ENCODE measurements at places on chromosomes 4 and X.

DNA sequence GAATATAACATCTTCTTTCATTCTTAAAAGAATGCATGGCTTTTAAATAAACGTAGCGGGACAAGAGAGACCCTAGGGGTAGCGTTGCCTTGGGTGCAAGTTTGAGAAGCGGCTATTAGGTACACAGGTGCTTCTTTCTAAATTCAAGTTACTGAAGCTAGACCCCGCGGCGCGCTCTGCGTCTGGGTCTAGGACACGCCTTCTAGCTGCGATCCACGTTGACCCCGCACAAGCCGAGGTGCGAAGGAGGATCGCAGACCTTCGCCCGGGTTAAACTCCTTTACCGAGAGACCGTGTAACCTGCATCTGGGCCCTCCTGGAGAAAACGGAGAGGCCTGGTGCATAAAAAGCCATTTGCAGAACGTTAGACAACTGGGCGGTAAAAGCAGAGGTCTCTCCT, 25.5 kb upstream of the EXOC1L start:
- DNase-seq: no peak

DNA sequence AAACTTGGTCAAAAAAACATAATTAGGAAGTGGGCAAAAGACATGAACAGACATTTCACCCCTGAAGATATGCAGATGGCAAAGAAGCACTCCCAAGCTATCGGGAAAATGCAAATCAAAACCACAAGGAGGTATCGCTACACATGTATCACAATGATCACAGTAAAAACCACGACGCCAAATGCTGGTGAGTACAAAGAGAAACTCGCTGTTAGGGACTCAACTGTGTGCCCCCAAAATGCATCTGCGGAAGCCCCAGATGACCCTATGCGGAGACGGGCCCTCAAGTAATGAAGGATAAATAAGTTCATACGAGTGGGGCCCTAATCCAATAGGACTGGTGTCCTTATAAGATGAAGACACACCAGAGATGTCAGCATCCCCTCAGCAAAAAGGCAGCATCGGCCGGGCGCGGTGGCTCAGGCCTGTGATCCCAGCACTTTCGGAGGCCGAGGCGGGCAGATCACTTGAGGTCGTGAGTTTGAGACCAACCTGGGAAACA, 10.2 kb downstream of the GAK start:
- DNase-seq: no peak

DNA sequence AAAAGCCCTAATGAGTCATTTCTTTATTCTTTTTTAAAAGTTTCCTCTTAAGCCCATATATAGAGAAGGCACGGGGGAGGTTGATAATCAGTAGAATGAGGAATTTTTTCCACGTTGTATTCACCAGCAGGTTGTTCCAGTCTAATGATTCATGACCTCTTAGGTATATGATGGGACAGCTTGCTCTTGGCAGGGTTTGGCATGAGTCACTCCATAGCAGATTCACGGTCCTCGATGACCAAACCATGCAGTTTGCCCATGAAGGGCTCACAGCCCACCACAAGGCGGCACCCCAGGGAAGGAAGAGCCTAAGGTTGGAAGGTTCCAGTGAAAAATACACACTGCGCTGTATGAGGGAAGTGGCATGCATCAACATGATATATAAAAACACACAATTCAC, 623.8 kb upstream of the DIPK2B start:
- DNase-seq: no peak

DNA sequence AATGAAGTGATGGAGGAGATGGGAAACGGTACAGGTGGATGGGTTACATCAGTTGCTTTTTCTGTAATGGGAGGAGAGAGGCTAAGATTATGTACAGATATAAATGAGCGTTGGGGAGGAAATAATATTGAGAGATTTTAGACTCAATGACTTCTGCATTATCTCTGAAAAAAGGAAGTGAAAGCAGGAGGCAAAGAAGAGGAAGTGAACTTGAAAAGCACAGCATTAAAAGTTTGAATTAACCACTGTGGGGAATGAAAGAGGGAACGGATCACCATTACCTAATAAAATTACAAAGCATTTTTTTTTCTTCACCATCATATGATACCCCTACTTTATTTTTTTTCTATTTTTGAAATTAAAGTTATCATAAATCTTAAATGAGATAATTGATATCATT, 1025.5 kb downstream of the RPA4 start:
- no peak for DNase-seq

DNA sequence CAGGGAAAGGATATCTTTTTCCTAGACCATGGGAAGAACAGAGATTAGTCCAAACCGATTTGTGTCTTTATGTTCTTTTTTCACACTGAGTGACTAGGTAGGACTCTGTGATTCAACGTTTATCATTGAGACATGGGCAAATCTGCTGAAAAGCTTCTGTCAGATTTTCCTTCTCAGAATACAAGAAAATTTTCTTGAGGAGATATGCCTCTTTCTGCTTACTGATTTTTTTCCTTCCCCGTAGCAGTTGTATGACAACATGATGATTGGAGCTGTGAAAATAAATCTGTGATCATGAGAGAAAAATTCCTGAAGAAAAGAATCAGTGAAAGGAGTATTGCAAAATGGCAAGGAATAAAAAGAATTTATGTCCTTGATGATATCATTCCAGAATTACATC, 130.6 kb upstream of the FAT4 start:
- no peak for DNase-seq

- no peak for DNase-seq
Measured at GRCh38 chr4:80532674-80533333, 197.3 kb downstream of the CFAP299 start.

DNA sequence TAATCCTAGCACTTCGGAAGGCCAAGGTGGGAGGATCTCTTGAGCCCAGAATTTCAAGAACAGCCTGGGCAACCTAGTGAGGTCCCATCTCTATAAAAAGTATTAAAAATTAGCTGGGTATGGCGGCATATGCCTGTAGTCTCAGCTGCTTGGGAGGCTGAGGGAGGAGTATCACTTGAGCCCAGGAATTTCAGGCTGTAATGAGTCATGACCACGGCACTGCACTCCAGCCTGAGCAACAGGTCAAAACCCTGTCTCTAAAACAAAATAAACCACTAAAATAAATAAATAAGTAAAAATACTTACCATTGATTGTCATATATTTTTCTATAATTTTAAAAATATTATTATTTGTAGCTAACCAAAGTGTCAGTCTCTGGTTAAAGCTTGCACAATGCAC, 315.6 kb upstream of the SMIM31 start:
- DNase-seq: no peak

GRCh38 chrX:404656-405055, 17.9 kb upstream of the PPP2R3B start:
- DNase-seq: no peak

DNA sequence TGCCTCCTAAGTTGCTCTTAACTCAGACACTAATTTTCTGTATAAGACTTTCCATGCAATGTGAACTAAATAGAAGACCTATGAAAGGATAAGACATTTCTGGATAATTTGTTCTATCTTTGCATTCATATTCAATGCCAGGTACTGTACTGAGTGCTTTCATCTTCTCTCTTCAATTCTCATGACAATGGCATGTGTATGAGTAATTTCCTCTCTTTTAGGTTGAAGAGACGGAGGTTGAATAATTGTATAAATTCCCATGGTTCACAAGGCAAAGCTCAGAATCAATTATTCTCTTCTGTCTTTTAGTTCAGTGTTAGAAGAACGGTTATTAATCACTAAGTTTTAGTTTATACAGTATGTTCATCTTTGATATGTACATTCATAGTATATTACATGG, 29.3 kb upstream of the CFAP299 start:
- no peak for DNase-seq

- no peak for DNase-seq
Measured at GRCh38 chr4:128950796-128951195, 141.3 kb downstream of the JADE1 start.

GRCh38 chr4:2079926-2080325, 20.8 kb downstream of the NAT8L start:
- no peak for DNase-seq

DNA sequence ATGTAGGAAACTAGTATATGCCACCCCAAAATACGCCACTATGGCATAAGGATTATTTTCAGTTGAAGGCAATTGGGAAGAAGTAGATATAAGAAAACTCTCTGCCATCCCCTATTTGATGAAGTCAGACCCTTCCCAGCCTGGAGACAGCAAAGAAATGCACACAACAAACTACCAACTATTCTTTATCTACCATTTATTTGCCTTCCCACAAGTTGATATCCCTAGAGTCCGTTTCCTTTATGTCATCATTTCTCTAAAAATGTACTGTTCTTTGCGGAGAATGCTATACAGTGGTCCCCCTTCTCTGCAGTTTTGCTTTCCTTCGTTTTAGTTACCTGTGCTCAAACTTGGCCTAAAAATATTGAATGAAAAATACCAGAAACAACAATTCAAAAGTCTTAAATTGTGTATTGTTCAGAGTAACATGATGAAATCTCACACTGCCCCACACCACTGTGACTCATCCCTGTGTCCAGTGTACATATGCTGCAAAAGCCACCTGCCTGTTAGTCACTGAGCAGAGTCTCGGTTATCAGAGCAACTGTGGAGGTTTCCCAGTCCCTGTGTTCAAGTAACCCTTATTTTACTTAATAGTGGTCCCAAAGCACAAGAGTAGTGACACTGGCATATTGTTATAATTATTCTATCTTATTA, 152.3 kb downstream of the WDFY3 start:
- DNase-seq: no peak

GRCh38 chrX:112785344-112785743, 55.3 kb downstream of the AMOT start:
- DNase-seq: no peak

GRCh38 chr4:2871911-2872310, 28.3 kb downstream of the ADD1 start:
- DNase-seq: no peak

DNA sequence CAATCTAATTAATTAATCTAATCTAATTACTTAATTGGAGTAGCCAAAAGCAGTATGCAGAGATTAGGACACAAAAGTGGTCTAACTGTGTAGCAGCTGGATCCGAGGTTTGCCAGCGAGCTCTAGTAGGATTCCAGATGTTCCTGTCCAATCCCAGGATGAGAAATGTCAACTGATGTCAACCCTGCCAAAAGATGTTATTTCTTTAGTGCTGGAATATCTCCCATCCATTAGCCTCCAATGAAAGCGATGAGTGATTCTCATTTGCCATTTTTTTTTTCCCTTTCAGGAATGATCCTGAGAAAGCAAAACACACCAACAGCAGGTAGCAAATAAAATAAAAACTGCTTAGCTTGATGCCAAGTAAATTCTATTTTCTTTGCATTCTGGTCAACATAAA, 372.9 kb downstream of the STIM2 start:
- DNase-seq: no peak

- no peak for DNase-seq
Measured at GRCh38 chr4:102439812-102440211, 61.3 kb upstream of the NFKB1 start.

DNA sequence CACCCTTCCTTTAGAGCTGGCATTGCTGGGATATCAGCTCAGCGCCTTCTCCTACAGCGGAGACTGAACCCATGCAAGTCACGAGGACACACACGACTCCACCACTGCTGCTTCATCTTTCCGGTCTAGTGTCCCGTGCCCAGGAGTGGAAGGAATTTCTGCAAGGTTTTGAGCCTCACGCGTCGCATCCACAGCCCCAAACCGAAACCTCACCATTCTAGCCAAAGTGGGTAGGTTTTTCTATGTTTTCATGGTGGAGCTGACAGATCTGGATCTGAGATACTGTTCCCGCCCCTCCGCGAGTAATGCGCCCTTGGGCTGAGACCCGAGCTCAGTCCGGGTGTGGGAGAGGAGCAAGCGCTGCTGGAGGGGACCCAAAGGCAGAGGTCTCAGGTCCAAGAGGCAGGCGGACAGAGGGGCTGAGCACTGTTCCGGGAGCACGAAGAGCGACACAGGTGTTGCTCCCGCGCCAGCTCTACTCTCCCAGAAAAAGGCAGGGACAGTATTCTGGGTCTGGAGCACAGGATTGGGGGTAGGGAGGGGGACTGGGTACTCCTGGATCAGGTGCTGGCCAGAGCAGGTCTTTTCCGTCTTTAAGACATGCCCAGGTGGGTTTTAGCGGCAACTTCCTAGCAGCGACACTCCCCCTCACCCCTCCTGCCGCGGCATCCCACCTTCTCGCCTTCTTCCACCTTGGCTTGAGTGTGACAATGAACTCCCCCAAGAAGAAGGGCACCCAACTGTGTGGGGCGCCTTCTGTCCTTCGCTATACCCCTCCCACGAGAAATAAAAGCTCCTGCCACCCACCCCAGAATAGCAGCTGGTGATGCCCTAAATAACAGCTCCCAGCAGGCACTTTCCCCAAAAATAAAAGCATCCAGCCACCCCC, 1.8 kb downstream of the EPHA5 start:
- DNase-seq: no peak

DNA sequence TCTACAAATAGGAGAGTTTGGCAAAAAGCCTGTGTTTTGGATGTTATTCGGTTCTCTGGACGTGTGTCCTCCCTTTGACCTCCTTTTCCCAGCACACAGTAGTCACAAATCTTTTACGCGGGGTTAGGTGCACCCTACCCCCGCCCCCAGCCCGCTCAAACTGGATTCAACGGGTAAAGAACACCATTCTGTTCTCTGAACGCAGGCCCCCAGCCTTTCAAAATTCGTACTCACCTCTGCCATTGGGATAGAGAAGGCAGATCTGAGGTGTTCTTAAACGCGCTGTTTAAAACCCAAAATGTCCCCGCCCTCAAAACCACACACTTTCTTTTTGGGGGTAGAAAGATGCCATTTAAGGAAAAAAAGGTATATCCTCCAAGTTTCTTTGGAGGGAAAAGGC, 2.7 kb downstream of the LEF1 start:
- peak; percentile 70 for DNase-seq

- DNase-seq: no peak
Measured at GRCh38 chr4:150327262-150327780, 249.1 kb downstream of the DCLK2 start.

DNA sequence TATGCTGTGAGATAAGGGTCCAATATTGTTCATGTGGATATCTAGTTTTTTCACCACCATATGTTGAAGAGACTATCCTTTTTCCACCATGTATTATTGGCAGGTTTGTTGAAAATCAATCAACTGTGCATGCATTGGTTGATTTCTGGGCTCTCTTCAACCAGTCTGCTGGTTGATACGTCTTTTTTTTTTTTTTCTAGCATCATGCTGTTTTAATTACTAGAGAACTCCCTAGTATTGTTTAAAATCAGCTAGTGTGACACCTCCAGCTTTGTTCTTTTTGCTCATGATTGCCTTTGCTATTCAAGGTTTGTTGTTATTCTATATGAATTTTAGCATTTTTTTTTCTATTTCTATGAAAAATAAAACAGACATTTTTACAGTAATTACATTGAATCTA, 123.9 kb downstream of the SLC7A11 start:
- DNase-seq: no peak
